NCI-H187 treated with DMSO at 0.1 percent for 48 hours (cell line): ENCODE measurements at places on chromosomes 6 and 20.

- DNase-seq, result no peak
These were observed 113.5 kb upstream of the GLP1R start for GRCh38 chr6:38935051-38935450.

GRCh38 chr6:7589221-7589620, 777 bp upstream of the SNRNP48 start:
- DNase-seq, result no peak

DNA sequence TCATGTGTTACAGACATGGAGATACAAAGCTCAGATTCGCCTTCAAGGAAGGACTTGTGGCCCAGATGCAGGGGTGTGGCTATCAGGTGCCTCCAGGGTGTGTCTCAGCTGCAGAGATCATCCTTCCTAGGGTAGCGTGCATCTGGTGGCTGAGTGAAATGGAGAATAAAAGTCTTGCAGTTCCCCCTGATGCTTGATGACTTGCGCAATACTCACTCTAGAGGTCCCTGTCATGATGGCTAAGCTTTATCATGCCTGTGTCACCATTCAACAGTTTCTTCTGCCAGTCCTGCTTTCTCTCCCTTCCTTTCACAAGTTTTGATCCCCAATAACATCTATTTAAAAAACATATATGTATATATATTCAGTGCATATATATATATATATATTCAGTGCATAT, 228.1 kb downstream of the PAX1 start:
- DNase-seq, result no peak

DNA sequence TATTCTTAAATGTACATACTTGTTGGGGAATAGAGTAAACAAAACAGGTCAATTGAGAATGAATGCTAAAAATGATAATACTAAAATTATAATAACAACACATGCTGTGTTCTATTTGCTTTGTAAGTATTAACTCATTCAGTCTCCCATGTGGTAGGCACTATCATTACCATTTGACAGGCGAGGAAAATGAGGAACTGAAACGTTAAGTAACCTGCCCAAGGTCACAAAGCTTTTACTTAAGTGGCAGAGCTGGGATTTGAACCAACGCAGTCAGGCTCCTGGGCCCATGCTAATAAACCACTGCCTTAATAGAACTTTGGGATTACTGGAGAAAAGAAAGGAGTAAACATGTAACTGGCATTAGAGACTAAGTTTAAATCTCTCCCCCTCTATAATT, 3.8 kb downstream of the NSFL1C start:
- no peak for DNase-seq

DNA sequence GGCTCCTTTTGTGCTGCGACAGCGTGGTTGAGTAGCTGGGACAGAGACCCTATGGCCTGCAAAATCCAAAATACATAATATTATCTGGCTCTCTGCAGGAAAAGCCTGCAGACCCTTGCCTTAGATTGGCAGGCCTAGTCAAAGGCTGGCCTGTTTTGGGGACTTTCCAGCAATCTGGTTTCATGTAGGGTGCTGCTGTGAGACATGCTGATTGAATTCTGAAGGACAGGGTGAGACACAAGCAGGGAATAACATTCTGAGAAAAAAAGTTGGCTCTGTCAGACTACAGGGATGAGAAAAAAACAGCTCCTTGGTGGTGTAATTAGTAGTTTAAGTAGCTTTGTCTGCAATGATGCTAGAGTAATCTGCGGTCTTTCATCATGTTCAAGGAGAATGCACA, 402.7 kb upstream of the AGPAT4 start:
- no peak for DNase-seq

GRCh38 chr6:124203812-124204167, 400.1 kb downstream of the NKAIN2 start:
- DNase-seq, result no peak

GRCh38 chr6:135722679-135723078, 128.8 kb upstream of the PDE7B start:
- no peak for DNase-seq

DNA sequence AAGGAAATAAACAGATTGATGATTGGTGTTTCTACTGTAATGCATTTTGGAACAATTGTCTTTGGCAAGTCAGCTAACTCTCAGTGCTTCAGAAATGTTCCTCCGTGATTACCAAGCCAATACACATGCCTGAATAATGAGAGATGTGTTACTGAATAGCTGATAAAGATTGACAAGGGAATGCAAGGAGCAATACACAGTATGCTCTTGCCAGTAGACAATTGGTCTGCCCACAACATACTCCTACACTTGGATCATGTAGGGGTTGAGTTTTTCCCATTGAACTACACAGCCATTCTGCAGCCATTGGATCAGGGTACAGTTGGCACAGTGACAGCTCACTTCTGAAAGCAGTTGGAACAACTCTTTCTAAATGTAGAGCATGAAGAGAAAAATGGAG, 5.6 kb upstream of the GJB7 start:
- no peak for DNase-seq

DNA sequence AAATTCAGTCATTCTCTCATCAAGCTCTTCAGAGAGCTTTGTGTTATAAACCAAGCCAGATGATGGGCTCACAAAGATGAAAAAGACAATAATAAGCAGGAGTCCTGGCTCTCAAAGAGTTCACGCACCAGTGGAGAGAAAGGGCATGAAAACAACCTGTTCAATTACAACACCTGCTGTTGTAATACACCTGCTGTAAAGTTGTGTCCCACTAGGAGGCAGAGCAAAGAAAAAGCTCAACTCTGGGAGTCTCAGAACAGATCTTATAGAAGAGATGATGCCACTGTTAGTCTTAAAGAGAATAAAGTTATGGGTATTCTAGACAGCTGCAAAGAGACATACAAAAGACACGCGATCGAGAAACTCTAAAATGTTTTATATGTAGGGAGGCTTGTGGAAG, 100.6 kb downstream of the DCDC2 start:
- peak; percentile 75 for DNase-seq

DNA sequence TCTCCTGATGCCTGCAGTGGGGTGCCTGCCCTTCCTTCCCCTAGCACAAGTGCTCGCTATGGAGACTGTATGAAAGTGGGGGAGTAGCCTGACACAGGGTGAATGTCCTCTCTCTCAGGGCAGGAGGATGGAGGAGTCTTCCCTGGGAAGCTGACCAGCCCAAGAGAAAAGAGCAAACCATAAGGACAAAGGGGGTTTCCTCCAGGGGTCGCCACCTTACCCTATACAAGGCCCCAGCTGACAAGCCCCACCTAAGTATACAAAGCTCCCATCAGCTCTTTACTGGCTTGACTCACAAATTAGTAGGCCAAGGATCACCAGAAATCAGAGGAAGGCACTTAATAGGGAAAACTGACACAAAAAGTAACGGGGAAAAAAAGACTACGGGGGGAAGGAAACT, 54.1 kb downstream of the PLAGL1 start:
- no peak for DNase-seq

GRCh38 chr20:11452326-11452725, 465.4 kb upstream of the BTBD3 start:
- DNase-seq, result no peak

GRCh38 chr6:127824061-127824460, 76.8 kb downstream of the THEMIS start:
- no peak for DNase-seq

GRCh38 chr20:5128886-5129285, 2.1 kb downstream of the CDS2 start:
- no peak for DNase-seq
